ENCODE measurements at places on chromosomes 2 and 18.

GRCh38 chr2:220509096-220509757 lies 881.8 kb downstream of the SLC4A3 start:
- DNase-seq = peak; percentile 92

DNA sequence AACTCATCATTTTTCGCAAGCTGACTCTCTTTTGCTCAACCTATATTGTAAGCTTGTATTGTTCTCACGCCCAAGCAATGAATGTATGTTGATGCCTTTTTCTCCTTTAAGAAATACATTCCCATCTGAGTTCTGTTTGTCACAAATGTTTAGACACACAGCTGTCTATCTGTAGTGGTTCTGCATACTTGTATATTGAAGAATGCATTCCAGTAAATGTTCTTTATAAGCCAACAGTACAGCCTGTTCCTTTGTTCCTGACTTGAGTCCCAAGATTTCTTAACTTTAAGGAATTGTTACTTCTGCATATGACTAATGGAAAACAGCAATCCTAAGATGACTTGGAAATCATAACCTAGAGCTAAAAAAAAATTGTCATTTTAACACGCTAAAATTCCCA lies 849.1 kb upstream of the POU3F3 start:
- DNase-seq = no peak

DNA sequence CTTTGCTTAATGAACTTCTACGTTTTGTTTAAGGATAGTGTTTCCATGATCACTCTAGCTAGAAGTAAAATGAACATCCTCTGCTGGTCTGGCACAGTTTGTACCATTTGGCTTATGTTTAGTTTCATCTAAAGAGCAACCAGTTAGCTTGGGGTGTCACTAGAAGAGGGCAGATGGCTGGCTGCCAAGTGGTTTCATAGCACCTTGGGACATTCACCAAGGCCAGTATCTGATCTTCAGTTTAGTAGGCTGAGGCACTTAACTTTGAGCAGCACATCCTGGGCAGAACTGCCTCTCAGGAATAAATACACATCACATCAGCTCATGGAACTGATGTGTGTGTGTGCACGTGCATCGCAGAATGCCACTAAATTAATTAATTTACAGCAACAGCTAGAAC lies 68.4 kb downstream of the NXPH2 start:
- peak; percentile 9 for DNase-seq

DNA sequence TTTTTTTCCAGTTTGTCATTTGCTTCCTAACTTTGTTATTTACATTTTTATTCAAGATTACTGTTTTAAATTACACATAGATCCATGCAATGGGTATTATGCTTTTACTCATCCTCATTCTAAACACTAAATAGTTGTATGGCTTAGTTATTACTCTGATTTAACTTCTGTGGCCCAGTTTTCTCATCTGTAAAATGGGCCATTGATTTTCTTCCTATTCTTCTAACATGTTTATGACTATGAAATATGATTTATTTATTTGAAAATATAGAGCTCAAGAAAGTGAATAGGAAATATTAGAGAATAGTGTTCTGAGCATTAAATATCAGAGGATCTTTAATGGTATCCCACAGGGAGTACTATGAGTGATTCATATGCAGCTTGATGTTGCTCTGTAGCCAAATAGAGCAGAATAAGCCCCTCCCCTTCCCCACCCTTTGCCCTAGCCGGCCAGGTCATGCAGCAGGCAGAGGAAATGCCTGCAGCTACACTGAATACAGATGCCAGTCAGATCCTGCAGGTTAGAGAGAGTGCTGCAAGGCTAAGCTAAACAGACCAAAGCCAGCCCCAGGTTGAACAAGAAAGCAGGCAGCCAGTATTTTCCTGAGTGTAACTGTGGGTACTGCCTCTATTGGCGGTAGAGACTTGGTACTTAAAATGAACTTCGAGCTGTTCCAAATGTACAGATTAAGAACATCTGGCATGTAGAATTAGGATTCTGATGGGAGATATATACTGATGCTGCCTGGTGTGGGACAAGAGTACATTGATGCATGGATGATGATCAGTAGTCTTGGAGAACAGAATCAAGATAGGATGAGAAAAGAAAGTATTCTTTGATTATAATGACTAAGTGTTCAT lies 11.7 kb upstream of the ACYP2 start:
- DNase-seq = no peak

GRCh38 chr2:46014911-46015654 lies 282.1 kb upstream of the EPAS1 start:
- no peak for DNase-seq

DNA sequence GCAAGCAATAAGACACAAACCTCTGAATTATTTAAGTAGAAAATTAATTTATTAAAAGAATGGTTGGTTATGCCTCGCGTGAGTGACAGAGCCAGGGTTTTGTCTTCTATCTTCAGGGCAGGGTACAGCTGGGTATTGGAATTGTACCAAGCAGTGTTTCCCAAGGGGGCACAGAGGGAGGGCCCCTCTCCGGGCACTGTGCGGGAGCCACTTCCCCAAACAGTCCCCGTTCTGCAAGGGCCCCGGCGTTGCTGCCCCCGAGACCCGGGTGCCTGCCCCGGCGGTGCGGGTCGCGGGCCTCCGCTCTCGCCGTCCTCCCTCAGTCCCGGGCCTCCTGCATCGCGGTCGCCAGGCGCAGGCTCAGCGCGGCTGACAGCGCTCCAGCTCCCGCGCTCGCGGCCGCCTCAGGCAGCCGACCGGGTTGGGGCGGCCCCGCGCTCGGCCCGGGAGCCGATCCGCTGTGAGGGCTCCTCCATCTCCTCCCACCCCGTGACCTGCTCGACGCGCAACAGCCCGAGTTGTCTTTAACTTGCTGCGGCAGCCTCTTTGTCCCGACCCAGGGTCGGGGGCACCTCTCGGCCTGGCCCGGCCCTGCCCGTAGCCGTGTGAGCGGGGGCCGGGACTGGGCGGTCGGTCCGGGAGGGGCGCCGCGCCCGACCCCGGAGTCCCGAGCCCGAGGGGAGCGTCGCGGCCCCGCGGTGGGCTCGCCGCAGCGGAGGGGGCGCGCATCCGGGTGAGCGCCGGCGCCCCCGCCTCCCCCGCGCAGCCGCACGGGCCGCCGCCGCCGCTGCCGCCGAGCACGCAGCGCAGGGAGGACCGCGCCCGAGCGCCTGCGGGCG lies 620 bp upstream of the GALNT1 start:
- DNase-seq = peak; percentile 34

GRCh38 chr2:207516206-207516605 lies 13.6 kb upstream of the CREB1 start:
- no peak for DNase-seq

GRCh38 chr2:74925361-74925786 lies 33.1 kb upstream of the POLE4 start:
- DNase-seq = no peak

DNA sequence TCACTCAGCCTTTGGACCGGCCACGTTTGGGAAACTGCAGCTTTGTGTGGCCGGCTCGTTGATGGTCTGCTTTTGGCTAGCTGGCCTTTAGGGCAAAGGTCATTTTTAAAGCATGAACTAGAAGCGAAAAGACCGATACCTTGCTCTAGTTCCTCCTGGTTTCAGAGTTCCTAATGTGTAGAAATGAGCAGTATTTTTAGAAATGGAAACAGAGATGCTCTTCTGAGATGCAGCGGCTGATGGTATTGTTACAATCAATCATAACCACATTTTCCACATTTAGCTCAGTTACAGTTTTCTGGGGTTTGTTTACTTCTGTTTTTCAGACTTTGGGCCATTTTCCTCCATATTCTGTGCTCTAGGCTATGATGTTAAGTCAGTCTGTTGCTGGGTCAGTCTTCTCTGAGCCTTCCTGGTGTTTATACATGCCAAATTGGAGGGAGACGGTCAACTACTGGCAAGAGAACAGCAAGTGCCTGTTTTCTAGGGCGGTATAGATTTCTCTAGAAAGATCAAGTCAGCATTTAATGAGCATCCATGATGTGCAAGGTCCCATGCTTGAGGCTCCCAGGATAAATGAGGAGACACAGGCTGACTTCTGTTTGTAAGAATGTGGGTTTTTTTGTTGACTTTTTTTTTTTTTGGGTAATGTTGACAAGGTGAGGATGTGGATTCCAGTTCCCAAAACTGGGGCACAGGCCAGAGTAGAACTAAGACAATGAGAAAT lies 28.0 kb downstream of the RNF144A start:
- no peak for DNase-seq

GRCh38 chr2:113136828-113137775 lies 9.7 kb downstream of the IL1RN start:
- DNase-seq = peak; percentile 39

- no peak for DNase-seq
Observed at GRCh38 chr2:105255979-105256378, 14.4 kb downstream of the GPR45 start.

DNA sequence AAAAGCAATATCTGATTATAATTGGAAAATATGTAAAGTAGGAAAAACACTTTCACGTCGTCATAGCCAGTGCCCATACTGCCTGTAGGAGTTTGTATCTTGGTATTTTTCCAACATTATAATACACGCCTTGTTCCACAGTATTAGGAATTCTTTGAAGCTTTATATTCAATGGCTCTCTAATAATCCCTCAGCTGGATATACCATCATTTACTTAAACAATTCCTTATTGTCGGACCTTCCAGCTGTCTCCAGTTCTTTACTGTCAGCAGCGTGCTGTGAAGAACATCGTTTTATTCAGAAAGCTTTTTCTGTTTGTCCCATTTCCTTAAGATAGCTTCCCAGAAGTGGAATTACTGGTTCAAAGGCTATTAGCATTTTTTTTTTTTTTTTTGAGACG lies 31.7 kb downstream of the ATP6V1C2 start:
- DNase-seq = no peak

DNA sequence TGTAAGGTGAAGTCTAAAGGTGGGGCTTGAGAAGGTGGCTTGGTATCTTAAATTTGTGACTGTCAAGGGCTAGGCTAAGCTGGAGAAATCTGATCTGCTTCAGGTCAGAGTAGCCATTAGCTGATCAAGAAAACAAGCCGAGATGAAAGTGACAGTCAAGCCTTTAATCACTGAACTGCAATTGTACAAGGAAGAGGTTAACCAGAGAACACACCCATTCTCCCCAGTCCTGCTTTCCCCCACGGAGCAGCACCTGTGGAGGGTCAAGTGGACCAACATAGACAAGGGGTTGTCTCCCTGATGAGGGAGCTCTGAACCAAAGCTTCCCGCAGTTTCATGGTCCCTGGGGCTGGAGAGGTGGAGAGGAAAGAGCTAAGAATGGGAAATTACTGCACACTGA lies 901.2 kb downstream of the DCC start:
- no peak for DNase-seq

DNA sequence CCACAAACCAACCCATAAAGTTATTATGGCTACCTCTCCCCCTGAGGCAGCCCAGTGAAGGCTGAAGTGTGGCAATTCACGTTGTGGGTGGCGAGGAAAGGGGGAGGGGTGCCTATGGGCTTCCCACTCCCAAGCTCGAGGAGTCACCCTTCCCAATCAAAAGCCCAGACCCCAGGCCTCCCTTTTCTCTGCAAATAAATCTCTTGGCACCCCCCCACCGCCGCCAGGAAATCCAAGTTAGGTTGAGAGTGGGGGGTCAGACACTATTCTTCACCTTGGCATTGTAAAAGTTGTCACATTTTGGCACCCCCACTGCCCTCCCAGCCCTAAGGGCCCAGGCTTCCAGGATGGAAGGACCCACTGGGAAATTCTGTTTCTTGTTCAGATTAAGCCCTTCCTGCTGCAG lies 6.9 kb downstream of the ANKRD53 start:
- DNase-seq = no peak

- DNase-seq = no peak
Observed at GRCh38 chr2:240295256-240296103, 140.0 kb upstream of the GPC1 start.

GRCh38 chr2:3911882-3912455 lies 208.6 kb downstream of the DCDC2C start:
- no peak for DNase-seq
